COR-L47 (cell line): ENCODE measurements at places on chromosomes 11 and 22.
A peak's percentile ranks its signal among the peaks of the same experiment; 100 is the strongest.

GRCh38 chr22:43479301-43479950 is 67.6 kb downstream of the MPPED1 start:
- DNase-seq, result no peak

GRCh38 chr22:42321908-42322561 is 51.6 kb upstream of the TCF20 start:
- DNase-seq, result peak; percentile 36

- DNase-seq, result no peak
Observed at GRCh38 chr11:111942829-111943228, 5.7 kb downstream of the DIXDC1 start.

DNA sequence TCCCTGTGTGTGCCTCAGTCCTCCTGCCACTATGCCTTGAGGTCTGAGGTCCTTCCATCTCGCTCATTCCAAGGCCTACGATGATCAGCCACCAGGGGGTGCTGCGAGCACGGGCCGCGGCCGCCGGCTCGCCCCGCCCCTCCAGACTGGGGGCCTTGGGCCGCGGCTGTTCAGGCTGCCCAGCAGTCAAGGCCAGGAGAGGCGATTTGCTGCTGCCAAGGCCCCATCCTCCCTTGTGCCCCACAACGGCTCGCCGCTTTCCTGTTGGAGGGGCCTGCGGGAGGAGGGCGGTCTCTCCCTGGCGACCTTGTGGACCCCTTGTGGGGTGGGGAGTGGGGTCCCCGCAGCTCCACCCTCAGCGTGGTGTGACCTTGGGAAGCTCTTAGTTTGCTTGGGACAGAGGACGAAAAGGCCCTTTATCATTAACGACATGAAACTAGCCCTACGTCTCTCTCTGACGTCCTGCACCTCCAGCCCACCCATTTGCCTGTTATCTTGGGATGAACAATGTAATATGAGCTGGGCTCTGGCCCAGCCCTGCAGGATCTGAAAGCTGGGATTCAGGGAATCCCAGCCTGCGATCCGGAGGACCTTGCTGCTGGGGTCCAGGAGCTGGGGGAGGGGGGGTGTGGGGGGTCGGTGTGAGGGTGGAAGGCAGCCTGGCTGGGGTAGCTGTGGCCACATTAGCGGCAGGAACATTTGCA is 5.3 kb upstream of the GALR3 start:
- DNase-seq, result peak; percentile 60

- DNase-seq, result no peak
Observed at GRCh38 chr11:64757549-64758329, 2.0 kb downstream of the PYGM start.

- DNase-seq, result no peak
Observed at GRCh38 chr11:106765469-106766258, 252.6 kb downstream of the GUCY1A2 start.

- no peak for DNase-seq
Observed at GRCh38 chr22:35703861-35704584, 13.6 kb upstream of the APOL5 start.

GRCh38 chr11:84626256-84626655 is 1000.9 kb downstream of the DLG2 start:
- no peak for DNase-seq

DNA sequence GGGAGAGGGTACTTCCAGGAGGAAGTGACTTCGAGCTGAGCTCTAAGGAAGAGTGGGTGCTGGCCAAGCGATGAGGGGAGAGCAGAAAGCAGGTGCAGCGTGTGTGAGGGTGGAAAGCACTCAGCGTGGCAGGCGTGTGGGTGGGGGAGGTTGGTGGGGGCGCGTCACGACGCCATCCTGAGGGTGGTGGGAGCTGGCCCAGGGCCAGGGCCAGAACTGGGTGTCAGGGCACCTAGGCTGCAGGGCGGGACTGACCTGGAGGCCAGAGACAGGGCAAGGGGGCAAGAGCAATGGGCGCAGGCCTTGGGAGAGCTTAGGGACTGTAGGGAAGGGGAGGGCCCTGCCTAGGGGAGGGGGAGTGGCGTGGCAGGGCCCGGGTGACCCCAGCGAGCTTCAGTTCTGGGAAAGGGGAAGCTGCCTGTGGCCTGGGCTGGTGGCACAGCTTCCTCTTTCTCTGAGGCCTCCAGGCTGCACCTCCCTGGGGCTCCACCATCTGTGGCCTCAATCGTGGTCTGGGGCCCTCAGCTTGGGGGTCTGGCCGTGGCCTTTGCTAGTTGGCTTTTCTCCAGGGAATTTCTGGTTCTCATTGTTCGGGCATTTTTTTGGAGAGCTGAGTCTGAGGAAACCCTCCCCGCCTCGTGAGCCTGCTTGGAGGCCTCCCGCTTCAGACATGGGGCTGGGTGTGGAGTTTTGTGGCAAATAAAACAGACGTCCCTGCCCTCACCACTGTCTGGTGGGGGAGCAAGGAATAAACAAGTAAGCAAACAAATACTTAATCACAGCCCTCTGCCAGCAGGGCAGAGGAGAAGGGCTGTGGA is 8.9 kb downstream of the RELT start:
- DNase-seq, result no peak

- peak; percentile 82 for DNase-seq
Observed at GRCh38 chr11:115222218-115222862, 281.9 kb downstream of the CADM1 start.

GRCh38 chr22:19663821-19664355 is 50.4 kb upstream of the SEPTIN5 start:
- DNase-seq, result peak; percentile 30

DNA sequence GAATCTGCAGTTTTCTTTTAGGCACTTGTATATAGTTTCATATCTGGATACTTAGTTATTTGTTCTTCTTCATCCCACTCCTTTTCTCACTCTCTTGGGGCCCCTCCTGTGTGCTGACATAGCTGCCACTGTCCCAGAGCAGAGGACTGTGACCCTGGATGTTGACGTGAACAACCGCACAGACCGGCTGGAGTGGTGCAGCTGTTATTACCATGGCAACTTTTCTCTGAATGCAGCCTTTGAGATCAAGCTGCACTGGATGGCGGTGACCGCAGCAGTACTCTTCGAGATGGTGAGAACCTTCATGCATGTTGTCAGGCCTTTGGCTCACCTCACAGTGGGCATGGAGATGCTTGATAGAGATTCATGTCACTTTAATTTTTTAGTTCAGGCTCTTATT is 50.9 kb upstream of the YWHAH start:
- DNase-seq, result no peak

GRCh38 chr22:30882974-30883533 is 85.5 kb downstream of the MORC2 start:
- no peak for DNase-seq

- no peak for DNase-seq
Observed at GRCh38 chr22:35426801-35427140, 26.8 kb downstream of the MCM5 start.

GRCh38 chr22:31872209-31872608 is 72.1 kb upstream of the YWHAH start:
- no peak for DNase-seq

- no peak for DNase-seq
Observed at GRCh38 chr11:72643547-72643946, 30.7 kb downstream of the PDE2A start.

DNA sequence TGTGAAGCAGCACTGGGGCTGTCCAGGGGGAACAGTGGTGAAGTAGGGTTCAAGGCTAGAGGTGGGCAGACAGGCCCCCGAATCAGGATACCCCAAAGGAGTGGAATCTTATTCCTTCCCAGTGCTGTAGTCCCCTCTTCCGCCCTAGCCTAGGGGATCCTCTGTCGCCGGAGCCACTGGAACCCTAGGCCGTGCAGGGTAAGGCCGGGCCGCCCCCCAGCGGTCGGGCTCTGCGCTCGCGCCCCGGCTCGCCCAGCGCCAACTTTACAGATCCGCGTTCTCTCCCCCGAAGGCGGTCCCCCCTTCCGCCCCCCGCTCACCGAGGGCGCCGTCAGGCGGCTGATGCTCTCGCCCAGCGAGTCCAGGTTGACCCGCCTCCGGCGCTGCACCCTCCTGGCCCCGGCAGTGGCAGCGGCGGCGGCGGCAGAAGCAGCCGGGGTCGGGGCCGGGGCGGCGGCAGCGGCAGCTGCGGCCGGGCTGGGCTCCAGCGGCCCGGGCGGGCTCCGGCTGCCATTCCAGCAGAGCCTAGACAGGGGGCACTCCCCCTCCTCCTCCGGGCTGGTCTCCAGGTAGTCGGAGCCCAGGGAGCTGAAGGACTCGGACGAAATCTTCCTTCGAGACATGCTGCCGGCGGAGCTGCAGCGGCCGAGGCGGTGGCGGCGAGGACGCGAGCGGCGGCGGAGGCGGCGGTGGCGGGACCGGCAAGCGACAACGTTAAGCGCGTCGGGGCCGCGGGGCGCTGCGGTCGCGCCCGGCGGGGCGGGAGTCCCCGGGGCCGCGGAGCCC is 650 bp downstream of the GUCY1A2 start:
- DNase-seq, result peak; percentile 22

DNA sequence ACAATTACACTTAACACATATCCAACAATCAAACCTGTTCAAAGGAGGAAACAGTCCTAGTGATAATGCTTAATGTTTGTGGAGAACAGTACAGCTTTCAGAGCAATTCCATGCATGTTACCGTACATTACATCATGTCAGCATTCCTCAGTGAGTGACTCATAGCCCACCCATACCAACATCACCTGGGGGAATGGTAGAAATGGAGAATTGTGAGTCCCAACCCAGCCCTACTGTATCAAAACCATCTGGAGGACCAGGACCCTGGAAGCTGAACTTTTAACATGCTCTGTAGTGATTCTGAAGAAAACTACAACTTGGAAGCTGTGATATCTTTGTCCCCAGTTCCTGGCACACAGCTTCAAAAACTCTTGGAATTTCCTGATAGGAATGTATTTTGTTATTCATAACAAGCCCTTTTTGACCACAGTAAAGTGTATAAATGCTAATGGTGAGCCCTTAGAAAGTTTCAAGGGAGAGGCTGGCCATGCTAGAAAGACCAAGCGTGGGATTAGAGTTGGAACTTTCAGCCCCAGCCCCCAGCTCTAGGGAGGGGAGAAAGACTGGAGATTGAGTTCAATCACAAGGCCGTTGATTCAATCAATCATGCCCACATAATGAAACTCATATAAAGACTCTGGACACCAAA is 301.1 kb downstream of the BUD13 start:
- DNase-seq, result no peak

DNA sequence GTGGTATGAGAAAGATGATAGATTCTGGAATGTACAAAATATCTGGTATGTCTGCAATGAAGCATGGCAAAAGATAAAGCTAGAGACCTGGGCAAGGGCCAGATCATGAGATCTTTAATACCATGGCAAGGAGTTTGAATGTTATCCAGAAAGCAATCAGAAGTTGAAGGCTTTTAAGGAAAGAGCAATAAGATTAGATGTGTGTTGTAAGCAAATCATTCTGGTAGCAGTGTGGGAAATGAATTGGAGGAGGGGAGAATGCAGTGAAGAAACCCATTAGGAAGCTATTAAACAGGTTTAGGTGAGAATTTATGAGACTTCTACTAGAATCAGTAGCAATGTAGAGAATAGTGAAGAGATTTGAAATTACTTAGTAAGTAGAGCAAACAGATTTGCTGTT is 32.2 kb upstream of the SYT9 start:
- DNase-seq, result no peak

DNA sequence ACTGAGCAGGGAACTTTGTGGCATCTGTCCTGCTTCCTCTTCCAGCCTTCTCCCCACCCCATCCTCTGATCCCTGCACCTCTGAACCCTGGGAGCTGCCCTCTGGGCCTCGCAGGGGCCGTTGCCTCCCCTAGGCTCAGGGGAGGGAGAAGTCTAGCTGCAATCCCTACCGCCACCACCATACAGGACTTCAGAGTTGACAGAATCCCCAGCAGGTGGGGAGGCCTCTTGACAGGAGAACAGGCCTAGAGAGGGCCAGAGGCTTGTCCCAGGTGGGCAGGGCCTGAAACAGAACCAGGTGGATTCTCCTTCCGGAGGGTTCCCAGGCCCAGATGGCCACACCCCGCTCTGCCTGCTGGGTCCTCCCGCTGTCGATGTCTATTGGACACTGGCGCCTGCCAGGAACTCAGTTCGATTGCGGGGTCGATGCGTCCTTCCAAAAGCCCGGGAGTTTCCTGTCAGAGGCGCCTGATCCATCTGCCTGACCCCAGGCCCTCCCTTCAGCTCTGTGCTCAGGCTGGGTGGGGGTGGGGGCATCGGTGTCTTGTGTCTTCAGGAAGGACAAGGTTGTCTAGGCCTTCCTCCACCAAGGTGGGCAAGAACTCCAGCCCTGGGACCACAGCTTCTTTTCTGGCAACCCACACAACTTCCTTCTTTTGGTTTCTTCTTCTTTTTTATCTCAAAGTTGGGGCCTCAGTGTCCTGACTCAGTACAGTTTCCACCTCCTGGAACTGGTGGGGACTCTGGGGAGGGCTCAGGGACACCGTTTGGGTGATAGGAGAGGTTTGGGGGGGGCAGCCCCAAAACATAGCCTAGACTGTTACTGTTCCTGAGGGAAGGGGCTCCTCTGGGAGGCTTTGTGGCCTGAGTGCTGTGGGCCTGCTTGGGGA is 6.4 kb downstream of the STARD10 start:
- no peak for DNase-seq

- no peak for DNase-seq
Observed at GRCh38 chr11:30387891-30388861, 65.3 kb downstream of the ARL14EP start.

GRCh38 chr22:36085476-36086169 is 57.0 kb upstream of the RBFOX2 start:
- DNase-seq, result no peak

DNA sequence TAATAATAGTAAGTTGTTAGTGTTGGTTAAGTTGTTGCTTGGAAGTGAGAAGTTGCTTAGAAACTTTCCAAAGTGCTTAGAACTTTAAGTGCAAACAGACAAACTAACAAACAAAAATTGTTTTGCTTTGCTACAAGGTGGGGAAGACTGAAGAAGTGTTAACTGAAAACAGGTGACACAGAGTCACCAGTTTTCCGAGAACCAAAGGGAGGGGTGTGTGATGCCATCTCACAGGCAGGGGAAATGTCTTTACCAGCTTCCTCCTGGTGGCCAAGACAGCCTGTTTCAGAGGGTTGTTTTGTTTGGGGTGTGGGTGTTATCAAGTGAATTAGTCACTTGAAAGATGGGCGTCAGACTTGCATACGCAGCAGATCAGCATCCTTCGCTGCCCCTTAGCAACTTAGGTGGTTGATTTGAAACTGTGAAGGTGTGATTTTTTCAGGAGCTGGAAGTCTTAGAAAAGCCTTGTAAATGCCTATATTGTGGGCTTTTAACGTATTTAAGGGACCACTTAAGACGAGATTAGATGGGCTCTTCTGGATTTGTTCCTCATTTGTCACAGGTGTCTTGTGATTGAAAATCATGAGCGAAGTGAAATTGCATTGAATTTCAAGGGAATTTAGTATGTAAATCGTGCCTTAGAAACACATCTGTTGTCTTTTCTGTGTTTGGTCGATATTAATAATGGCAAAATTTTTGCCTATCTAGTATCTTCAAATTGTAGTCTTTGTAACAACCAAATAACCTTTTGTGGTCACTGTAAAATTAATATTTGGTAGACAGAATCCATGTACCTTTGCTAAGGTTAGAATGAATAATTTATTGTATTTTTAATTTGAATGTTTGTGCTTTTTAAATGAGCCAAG is 2.7 kb downstream of the NEAT1 start:
- no peak for DNase-seq
